Nephron progenitor cell (in vitro differentiated cells): ENCODE measurements at places on chromosomes 4 and X.
A peak's percentile ranks its signal among the peaks of the same experiment; 100 is the strongest.

GRCh38 chrX:150984169-150984824 is 1.2 kb downstream of the HMGB3 start:
- peak overlapping the region; percentile 80 for H3K27ac ChIP-seq
- DNase-seq, result peak; percentile 30
- peak overlapping the region; percentile 87 for H3K4me3 ChIP-seq
- H3K27me3 ChIP-seq, result no peaks in the 10 kb centered on the region
- peaks cover 38% of the 10 kb centered on the region for H3K4me1 ChIP-seq

- peak within 1 kb of the TSS; percentile 94 for H3K4me3 ChIP-seq
- H3K36me3 ChIP-seq, result no peaks in the 10 kb centered on the region
- peak within 1 kb of the TSS; percentile 92 for H3K27ac ChIP-seq
- peaks cover 33% of the 10 kb centered on the region for H3K4me1 ChIP-seq
Observed at GRCh38 chr4:15469402-15470127, at the start of gene CC2D2A. Gene CC2D2A, plus strand, starts transcription at chr4:15469882. Its CDS starts 6,051 bp downstream, at chr4:15475933.

DNA sequence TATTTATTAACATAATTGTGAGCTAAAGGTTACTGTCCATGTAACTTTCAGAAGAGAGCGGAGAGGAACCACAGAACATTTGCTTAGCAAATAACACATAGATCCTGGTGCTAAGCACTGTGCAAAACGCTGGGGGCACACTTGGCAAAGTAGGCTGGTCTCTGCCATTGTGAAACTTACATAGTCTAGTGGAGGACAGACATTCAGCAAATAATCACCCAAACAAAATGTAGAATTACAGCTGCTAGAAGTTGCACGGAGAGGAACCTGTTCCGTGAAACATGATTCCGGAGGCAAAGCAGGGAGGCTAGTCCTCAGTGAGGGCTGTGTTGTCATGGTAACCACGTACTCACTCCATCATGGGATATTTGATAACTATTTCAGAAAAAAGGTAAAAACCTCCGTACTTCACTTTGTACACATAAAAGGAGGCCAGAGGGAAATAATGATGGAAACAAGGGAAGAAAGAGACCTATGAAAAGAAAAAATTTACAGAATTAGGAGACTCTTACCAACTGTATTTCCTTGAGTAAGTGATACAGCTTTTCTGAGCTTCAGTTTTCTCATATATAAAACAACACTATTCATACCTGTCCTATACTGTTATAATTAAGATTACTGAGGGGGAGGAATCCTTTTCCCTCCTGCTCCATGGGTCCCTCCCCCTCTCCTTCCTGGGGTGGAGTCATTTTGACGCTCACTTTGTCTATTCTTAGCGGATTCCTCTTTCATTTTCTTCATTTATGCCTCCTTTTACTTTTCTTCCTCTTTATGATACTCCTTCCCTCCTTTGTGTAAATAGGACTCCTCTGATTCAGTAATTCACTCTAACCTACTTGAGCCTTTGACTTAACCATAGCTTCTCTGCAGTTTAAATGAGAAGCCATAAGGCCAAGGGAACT is 825 bp upstream of the RASGEF1B start:
- H3K4me1 ChIP-seq, result peaks cover 49% of the 10 kb centered on the region
- peaks cover 12% of the 10 kb centered on the region for H3K27me3 ChIP-seq
- H3K4me3 ChIP-seq, result peak overlapping the region; percentile 84
- H3K27ac ChIP-seq, result peak overlapping the region; percentile 73

- H3K4me1 ChIP-seq, result peaks cover 15% of the 10 kb centered on the region
- peaks cover 3% of the 10 kb centered on the region for H3K27me3 ChIP-seq
- no peak overlapping the region for H3K4me3 ChIP-seq
- no peak for DNase-seq
- H3K27ac ChIP-seq, result no peak overlapping the region
Observed at GRCh38 chr4:188778905-188779304, 639.7 kb downstream of the TRIML1 start.

- H3K4me3 ChIP-seq, result no peak overlapping the region
- no peak overlapping the region for H3K27ac ChIP-seq
- H3K4me1 ChIP-seq, result no peaks in the 10 kb centered on the region
Observed at GRCh38 chr4:155837203-155837796, 28.8 kb downstream of the ASIC5 start.
